Activated naive CD8-positive, alpha-beta T cell treated with anti-CD3 and anti-CD28 coated beads, Interleukin-2, amount 10 ng/mL, durations not matched to agents 7 days and 5 days (primary cell): ENCODE measurements at places on chromosomes 5 and 9. TPM values are rescaled to one million over a fixed set of nuclear protein-coding genes. Genes with fewer than 3 reads are reported as not detected.

DNA sequence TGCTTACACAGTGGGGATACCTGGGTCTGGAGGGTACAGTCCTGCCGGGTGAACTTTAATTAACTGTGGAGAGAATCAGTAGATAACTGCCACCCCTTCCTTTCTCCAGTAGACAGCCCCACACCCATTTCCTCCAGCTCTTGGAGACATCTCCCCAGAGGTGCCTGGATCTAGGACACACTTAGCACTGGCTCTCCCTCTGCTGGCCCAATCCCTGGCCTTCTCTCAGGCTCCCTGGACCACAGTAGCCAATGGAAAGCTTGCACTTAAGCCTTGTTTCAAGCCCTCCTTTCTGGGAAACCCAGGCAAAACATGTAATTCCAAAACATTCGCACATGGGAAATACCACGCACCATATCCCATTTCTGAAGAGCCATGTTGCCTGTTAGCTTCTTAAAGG, 169.2 kb upstream of the GAS1 start:
- DNase-seq = no peak
- H3K4me1 ChIP-seq = no peaks in the 10 kb centered on the region
- H3K27me3 ChIP-seq = no peaks in the 10 kb centered on the region
- no peak overlapping the region for H3K4me3 ChIP-seq
- no peaks in the 10 kb centered on the region for H3K36me3 ChIP-seq

The TNFSF8 gene
- 54.2 TPM for total RNA-seq

The HAVCR1 gene
- 3.4 TPM for total RNA-seq

- H3K27ac ChIP-seq = peak overlapping the region; percentile 63
- peaks cover 20% of the 10 kb centered on the region for H3K36me3 ChIP-seq
- no peak for DNase-seq
- peaks cover 45% of the 10 kb centered on the region for H3K4me1 ChIP-seq
Observed at GRCh38 chr9:37293664-37294524, 128.6 kb upstream of the GRHPR start.

DNA sequence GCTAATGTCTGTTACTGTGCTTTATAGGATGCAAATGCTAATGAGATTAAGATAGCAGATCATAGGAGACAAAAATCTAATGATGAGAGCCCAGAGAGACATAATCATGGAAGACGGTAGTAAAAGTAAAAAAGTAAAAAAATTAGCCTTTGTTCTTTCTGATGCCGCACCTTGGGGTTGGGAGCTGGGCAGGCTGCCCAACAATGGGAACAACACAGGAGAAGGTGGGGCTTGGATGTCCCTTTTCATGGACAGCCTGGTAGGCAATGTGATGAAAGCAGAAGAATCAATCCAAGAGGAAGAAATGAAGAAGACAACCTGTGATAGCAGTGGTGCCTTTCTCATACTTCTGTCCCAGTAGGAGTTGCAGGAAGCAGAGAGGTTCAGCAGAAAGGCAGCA, 57.2 kb downstream of the RAB14 start:
- no peak for DNase-seq
- H3K27ac ChIP-seq = peak overlapping the region; percentile 17
- H3K36me3 ChIP-seq = peaks cover 56% of the 10 kb centered on the region
- H3K4me1 ChIP-seq = peaks cover 12% of the 10 kb centered on the region

DNA sequence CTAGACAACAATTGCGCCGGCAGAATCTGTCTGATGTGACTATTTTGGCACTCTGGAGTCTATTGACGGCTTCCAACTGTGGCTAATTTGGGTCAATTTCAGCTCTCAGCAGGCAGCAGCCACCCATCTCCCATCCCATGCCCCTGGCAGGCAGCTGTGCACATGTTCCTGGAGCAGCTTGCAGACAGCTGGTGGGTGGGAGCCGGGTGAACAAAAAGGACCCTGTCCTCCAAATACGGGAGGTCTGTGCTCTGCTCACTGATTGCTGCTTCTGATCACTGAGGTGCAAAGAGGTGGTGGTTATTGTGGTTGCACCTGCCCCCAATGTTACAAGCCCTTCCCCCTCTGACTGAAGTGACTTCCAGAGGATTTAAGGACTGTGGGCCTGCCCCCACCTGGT, 45.0 kb upstream of the N4BP3 start:
- DNase-seq = no peak
- no peak overlapping the region for H3K4me3 ChIP-seq
- H3K4me1 ChIP-seq = peaks cover 9% of the 10 kb centered on the region
- H3K27ac ChIP-seq = no peak overlapping the region
- no peaks in the 10 kb centered on the region for H3K36me3 ChIP-seq

DNA sequence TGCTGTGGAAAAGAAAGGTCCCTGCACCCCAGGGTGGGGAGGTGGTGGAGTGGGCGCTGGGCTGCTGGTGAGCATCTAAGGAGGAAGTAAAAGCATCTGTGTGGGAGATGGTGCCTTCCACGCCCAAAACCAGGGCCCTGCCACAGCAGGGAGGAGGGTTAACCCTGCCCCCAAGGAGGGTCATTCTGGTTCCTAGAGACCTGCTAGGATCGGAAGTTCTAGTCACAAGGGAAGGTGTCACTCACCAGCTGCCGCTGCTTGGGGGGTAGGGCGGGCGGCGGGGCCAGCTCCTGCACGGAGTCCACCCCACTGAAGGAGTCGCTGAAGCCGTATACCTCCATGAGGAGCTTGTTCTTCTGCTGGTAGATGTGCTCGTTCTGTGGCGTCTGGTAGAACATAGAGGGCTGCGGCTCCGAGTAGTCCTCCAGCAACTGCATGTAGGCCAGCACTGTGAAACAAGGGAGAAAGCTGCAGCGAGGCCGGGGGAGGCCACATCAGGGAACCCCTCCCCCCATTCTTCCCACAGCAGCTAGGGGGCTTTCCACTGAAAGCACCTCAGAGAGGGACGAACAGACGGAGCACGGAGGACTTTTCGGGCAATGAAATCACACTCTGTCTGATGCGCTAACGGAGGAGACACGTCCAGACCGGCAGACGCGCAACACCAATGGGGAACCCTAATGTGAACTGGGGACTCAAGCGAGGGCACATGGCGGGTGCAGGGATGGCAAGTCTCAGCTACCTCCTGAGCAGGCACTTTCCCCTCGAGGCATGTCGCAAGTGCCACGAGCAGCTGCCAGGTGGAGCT, 76.4 kb downstream of the PRRT1B start:
- H3K36me3 ChIP-seq = peaks cover 25% of the 10 kb centered on the region
- H3K4me1 ChIP-seq = no peaks in the 10 kb centered on the region
- H3K4me3 ChIP-seq = no peak overlapping the region
- H3K27me3 ChIP-seq = no peaks in the 10 kb centered on the region
- H3K27ac ChIP-seq = peak overlapping the region; percentile 45

The PCDHGA8 gene
- total RNA-seq = 0.09 TPM

The CDC14B gene
- 4.9 TPM for total RNA-seq

GRCh38 chr9:111037356-111037707, 938 bp downstream of the LPAR1 start:
- DNase-seq = no peak
- H3K36me3 ChIP-seq = no peaks in the 10 kb centered on the region
- no peak overlapping the region for H3K27ac ChIP-seq
- peaks cover 11% of the 10 kb centered on the region for H3K4me1 ChIP-seq

DNA sequence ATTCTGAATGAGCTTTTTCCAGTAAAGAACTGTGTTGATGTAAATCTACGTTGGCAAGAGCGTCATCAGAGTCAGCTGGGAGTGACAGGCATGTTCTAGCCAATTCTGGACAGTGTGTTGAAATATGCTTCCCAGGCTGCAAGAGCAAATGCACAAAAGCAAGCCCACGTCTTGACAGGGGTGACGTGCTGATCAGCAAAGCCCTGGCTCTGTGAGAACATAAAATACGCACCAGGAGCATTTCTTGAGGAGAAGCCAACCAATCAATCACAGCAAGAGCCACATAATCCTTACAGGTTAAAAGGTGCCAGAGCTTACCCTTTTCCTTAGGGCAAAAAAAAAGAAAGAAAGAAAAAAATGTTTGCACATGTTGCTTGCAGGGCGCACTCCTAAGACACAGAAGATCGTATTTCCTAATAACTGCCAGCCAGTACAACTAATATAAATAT, 148.1 kb downstream of the PDE4D start:
- H3K27ac ChIP-seq = no peak overlapping the region
- no peaks in the 10 kb centered on the region for H3K4me1 ChIP-seq
- H3K4me3 ChIP-seq = no peak overlapping the region
- H3K36me3 ChIP-seq = no peaks in the 10 kb centered on the region

The MAMDC2 gene
- total RNA-seq = not detected

DNA sequence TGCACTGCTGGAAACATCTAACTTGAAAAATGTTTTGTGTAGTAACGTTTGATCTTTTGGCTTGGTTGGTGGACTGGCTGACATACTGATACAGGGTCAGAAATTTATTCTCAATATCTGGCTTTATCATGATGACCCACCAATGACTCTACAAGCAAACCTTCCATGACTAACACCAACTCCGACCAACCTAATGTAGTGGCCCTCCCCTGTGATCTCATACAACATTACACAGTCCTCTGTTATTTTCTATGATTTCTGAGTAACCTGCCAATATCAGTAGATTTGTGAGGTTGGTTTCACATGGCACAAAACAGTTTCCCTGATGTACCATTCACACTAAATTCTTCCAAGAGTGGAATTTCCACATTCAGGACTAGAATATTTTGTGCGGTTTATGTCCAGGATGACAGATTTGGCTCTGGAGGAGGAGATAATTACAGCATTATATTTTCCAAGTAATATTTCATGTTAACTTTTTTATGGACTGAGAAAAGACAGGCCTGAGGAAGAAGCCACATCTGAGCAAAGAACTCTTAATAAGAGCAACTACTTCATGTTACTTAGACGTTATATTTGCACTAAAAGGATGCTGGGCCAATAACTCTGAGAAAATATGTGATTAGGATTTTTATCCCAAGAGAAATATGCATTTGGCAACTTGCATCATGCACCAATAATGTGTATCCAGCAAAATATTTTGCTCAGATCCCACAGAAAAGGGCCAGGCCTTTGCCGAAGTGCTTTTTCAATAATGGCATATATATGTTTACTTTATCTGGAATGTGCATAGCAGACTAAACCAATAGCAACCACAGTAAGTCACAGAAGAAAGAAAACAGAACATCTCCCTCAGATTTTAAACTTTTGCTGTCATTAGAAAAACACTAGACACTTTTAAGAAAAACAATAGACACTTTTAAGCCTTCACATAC, 273.4 kb downstream of the KCNN2 start:
- no peak overlapping the region for H3K4me3 ChIP-seq
- no peaks in the 10 kb centered on the region for H3K36me3 ChIP-seq
- no peak overlapping the region for H3K27ac ChIP-seq
- H3K27me3 ChIP-seq = no peaks in the 10 kb centered on the region
- H3K4me1 ChIP-seq = no peaks in the 10 kb centered on the region

The PCDHGA6 gene
- total RNA-seq = 0.33 TPM

DNA sequence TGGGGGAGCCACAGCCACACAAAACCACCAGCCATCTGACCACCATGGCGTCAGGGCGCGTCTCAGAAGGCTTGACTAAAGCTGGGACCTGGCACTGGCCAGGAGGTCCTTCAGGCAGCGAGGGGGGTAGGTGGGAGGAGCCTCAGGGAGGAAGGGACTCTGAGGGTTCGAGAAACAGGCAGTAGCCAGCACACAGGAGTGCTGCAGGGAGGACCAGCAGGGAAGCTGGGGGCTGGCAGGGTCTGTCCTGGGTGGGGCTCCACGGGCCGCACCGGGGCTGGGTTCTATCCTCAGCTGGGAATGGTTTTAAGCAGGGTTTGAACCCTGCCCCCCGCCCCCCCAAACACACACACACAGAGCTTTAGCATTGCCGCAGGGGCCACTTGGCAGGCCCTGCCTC, 7.4 kb downstream of the FAM163B start:
- no peak for DNase-seq
- no peaks in the 10 kb centered on the region for H3K36me3 ChIP-seq
- no peak overlapping the region for H3K27ac ChIP-seq
- no peak overlapping the region for H3K4me3 ChIP-seq
- peaks cover 6% of the 10 kb centered on the region for H3K4me1 ChIP-seq

GRCh38 chr5:14417276-14417730, 164.3 kb upstream of the OTULINL start:
- peaks cover 55% of the 10 kb centered on the region for H3K4me1 ChIP-seq
- H3K4me3 ChIP-seq = peak overlapping the region; percentile 44
- H3K27me3 ChIP-seq = no peaks in the 10 kb centered on the region
- no peak for DNase-seq
- peak overlapping the region; percentile 82 for H3K27ac ChIP-seq
- peaks cover 5% of the 10 kb centered on the region for H3K36me3 ChIP-seq
